ENCODE measurements at places on chromosomes 1 and 21.

- DNase-seq: peak; percentile 54
These were observed 75.0 kb downstream of the ATP6V1G3 start for GRCh38 chr1:198465201-198466144.

DNA sequence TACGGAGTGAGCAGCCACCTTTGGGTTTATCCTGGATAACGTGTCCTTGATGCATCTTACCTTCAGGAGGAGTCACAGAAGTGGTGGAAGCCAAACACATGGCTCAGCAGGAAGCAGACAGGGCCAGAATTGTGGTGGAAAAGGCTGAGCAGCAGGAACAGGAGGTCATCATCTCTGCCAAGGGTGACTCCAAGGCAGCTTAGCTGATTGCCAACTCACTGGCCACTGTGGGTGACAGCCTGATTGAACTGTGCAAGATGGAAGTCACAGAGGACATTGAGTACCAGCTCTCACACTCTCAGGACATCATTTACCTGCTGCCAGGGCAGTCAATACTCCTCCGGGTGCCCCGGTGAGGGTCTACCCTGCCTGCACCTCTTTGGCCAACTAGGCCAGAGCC lies 179.3 kb downstream of the FAF1 start:
- no peak for DNase-seq

- no peak for DNase-seq
These were observed 286.0 kb downstream of the HLX start for GRCh38 chr1:221164951-221165838.

DNA sequence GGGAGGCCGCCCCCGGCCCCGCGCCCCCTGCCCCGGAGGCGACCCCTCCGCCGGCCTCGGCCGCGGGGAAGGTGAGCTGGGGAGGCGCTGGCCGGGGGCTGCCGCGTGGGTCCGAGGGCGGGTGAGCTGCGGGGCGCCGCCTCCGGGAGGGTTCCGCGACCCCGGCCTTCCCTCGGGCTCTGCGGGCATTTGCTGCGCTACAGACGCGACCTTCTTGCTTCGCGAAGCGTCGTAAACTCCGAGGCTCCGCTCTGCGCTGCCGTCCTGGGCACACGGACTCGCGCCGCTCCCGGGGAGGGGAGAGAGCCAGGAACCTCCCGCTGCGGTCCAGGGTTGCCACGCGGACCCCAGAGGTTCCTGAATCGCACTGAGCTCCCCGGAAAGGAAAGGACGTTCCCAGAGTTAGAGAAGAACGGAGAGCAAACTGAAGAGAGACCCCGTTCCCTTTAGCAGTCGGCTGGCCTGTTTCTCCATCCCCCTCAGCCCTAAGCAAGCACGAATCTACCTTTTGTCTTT lies 345 bp downstream of the SLX9 start:
- no peak for DNase-seq

DNA sequence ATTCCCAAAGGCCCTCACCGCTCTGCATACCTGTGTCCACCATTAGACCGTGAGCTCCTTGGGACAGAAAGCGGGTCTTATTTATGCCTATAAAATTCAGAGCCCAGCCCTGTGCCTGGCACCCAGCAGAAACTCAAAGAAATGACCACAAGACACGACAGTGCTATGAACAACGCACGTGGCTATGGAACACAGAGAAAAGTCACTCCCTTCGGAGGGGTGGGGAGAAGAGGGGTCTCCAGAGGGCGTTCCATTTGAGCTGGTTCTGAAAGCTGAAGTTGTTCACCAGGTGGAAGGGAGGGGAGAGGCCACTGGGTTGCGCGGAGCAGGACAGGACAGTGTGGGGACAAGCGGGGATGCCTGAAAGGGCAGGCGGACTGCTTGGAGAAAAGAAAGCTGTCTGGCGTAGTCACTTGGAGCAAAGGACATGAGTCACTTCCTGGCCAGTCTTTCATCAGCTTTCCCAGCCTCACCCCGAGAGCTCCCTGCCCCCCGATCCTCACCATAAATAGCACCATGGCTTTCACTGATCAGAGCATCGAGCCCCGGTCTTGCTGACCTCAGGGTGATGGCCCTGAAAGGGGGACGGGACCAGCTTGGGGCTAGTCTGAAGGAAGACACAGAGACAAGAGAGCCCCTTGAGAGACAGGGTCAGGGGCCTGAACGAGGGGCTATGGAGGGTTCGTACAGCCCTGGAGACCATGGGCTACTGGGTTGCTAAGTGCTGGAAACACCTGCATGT lies 28.5 kb downstream of the ECE1 start:
- DNase-seq: peak; percentile 98

- DNase-seq: no peak
These were observed 99.8 kb upstream of the ATP1A1 start for GRCh38 chr1:116273042-116273783.

GRCh38 chr21:33688353-33688752 lies 46.1 kb downstream of the ITSN1 start:
- no peak for DNase-seq

GRCh38 chr1:112727716-112728115 lies 12.6 kb upstream of the PPM1J start:
- peak; percentile 71 for DNase-seq

GRCh38 chr1:74674278-74675048 lies 871 bp upstream of the ERICH3 start:
- no peak for DNase-seq

- DNase-seq: peak; percentile 32
These were observed 2.5 kb upstream of the SLC16A4 start for GRCh38 chr1:110393286-110393685.

DNA sequence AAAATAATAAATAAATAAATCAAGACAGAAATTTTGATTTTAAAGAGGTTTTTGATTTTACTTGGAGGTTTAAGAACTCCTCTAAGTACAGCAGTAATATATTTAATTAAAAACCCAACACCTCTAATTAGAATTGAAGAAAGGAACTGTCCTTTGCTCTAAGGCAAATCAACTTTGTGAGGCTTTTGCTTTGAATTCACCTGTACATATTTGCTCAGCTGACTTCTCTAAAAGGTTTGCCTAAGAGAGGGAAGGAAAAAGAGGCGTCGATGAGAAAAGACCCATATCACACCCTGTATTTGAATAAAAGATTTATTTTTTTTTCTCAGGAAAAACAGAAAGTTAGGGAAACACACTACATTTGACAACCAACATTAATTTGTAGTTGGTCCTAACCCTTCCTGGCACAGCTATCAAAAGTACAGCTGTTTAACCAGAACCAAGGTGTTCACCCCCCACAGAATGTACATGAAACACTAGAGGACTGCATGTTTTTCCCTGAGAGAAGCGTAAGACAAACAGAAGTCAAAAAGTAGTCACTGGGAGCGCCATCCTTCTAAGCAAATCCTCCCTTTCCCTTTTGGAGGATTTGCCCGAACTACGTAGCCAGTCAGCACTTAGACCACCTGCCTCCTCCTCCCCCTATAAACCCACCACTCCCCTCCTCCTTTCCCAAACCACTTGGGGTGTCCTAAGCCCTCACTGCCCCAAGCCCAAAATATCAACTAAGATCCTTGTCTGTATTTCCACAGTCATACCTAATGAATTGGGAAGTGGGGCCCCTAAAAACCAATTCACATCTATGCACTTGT lies 4.9 kb downstream of the MCL1 start:
- DNase-seq: no peak

DNA sequence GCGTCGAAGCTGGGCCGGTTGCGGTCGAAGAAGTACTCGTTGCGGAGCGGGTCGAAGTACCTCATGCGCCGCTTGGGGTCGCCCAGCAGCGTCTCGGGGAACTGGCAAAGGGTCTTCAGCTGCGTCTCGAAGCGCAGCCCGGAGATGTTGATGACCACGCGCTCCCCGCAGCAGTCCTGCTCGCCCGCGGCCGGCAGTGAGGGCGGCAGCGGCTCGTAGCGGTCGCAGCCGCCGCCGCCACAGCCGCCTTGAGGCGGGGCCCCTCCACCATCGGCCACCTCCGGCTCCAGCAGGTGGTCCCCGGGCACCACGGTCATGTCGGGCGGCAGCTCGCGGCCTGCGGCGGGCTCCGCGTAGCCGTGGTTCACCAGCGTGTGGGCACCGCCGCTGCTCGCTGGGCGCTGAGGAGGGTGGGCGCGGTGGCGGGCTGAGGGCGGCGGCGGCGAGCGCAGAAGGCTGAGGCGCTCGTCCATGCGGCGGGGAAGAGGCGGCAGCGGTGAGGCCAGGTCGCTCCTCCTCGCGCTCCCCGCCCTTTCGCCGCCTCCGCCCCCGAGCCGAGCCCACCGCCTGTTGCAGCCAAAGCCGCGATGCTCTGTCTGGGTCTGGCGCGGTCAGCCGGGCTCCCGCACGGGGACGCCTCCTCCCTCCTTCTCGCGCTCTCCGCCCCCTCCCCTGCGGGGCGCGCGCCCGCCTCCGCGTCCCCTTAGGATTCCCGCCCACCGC lies at the start of gene KCNA3:
TSS of gene KCNA3 (minus strand) at position 604 of the 723 bp plus-strand sequence. CDS start at position 473, 131 bp downstream.
- DNase-seq: no peak

- DNase-seq: no peak
These were observed 14.3 kb upstream of the ADAM30 start for GRCh38 chr1:119910618-119911017.

- DNase-seq: no peak
These were observed 219.4 kb downstream of the LRRC7 start for GRCh38 chr1:69787151-69787550.

DNA sequence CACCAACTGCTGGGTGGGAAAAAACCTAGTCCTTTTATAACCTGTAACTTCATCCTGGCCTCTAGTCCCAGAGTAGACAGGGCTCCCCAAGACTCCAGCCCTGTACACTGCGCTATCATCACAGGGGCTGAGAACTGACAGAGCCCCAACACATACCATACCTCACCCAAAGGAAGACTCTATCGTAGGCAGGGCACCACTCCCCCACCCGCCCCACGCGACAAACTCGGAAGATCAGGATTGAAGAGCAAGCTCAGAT lies 15.8 kb downstream of the INPP5B start:
- DNase-seq: no peak

DNA sequence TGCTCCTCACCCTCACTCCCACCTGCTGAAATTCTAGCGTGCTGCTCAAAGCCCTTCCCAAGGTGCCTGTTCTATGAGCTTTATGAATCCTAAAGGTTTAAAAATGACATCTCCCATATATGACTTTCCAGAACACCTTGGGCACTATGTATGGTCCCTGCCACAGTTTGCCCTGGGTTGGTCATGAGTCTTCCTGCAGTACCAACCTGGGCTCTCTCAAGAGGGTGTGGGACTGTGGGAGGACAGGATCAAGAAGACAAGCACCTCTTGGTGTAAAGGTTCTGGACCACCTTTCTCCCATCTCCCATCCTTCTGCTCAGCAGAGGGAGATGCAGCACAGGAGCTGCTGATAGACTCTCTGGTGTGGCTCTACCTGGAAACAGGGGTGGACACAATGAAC lies 134.1 kb downstream of the FCRL5 start:
- no peak for DNase-seq

- DNase-seq: no peak
These were observed 17.0 kb downstream of the HLCS start for GRCh38 chr21:36949171-36950141.

- DNase-seq: no peak
These were observed 147.0 kb downstream of the POU2F1 start for GRCh38 chr1:167367705-167368104.

GRCh38 chr1:169527451-169528214 lies 41.9 kb upstream of the SLC19A2 start:
- DNase-seq: no peak

DNA sequence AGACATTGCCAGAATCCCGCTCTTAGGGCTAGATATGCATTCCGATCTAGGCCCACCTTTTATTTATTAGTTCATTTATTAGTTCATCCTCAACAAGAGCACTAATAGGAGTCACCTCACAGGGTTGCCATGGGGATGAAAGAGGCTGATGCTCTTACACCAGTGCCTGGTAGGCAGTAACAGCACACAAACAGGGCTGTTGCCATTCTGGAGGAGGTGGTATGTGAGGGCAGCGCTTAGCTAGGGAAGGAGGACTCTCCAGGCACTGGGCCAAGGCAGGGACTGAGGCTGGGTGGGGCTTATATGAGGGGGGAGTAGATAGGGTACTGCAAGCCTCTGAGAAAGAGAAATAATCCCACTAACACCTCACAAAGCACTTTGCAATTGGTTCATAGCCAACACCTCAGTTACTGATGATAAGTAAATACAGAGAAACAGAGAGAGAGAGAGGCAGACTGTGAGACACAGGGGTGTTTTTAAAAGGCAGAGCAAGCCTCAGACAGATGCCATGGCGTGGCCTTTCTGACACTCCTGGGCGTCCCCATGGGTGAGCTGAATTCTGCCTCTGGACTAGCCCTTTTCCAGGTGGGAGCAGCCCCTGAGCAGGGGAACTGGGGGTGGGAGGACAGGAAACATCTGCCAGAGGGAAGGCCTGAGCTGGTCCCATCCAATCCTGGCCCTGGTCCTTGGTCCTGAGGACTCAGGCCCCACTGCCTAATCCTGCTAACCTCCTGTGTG lies 5.9 kb downstream of the FCGR2A start:
- no peak for DNase-seq

DNA sequence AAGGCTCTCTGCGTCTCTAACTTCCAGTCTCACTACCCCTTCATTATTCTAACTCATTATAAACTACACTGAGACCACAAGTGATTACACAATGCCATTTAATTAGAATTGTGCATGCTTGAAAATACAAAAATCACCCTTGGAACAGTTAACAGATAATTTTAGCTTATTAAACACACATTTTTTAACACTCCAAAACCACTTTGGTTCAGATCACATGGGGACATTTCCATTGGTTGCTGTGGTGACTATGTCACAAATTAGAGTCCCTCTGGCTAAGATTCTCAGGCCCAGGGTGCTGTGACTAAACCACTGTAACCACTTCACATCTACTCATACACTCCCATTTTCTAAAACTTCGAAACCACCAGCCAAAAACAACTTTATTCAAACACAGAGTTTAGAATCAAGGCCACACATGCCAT lies 43.0 kb downstream of the JAK1 start:
- DNase-seq: no peak

DNA sequence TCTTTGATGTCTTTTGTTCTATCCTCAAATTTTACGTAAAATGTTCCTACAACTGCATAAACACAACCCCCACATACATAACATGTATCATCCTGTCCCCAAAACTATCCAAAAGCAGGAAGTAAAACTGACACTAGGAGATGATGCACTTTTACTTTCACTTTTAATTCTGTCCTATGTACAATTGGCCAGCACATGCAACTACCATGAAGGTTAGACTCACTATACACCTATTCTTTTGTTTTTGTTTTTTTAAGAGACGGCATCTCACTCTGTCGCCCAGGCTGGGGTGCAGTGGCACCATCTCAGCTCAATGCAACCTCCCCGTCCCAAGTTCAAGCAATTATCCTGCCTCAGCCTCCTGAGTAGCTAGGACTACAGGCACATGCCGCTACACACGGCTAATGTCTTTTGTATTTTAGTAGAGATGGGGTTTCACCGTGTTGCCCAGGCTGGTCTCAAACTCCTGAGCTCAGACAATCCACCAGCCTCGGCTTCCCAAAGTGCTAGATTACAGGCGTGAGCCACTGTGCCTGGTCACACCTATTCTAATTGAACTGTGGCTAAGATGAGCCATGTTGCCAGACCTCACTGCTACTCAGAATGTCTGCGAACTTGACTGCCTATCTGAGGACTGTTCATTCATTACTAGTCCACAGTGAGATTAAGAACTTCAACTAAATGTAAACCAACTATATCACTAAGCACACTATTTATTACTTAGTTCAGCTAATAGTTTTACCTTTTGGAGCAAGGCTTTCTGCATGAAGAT lies 48.0 kb downstream of the TOR3A start:
- DNase-seq: peak; percentile 33

GRCh38 chr1:205396967-205397616 lies 24.8 kb downstream of the LEMD1 start:
- DNase-seq: peak; percentile 31

- no peak for DNase-seq
These were observed 89.0 kb upstream of the CHODL start for GRCh38 chr21:18155508-18156193.
